ENCODE measurements at places on chromosomes 6 and 20.

DNA sequence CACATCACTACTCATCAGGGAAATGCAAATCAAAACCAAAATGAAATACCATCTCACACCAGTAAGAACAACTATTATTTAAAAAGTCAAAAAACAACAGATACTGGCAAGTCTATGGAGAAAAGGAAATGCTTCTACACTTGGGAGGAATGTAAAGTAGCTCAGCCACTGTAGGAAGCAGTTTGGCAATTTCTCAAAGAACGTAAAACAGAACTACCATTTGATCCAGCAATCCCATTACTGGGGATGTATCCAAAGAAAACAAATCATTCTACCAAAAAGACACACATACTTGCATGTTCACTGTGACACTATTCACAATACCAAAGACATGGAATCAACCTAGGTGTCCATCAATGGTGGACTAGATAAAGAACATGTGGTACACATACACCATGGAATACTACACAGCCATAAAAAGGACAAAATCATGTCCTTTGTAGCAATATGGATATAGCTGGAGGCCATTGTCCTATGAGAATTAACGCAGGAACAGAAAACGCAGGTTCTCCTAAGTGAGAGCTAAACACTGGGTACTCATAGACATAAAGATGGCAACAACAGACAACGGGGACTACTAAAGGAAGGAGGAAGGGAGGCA lies 260.4 kb downstream of the RNGTT start:
- no peak for DNase-seq

GRCh38 chr20:14113416-14113815 lies 118.1 kb downstream of the MACROD2 start:
- peak; percentile 29 for DNase-seq

- no peak for DNase-seq
These were observed 44.3 kb upstream of the SLC4A11 start for GRCh38 chr20:3283222-3283820.

DNA sequence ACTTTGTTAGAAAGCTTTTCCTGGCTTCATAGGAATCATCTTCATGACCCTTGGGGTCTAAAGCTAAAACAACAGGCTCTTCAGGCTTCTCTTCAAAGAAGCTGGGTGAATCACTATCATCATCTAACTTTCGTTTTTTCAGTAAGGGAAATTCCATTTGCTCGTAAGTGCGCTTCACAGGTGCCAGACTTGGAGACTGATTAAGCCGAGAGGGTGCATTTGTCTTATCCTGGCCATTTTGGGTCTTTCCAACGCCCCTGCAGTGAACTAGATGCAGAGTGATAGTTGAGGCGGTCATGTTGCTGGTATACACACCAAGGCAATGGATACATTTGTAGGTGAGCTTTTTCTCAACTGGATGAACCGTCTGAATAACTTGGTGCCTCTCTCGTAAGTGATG lies 38.8 kb downstream of the ADNP start:
- DNase-seq: no peak

GRCh38 chr6:142926494-142927270 lies 18.3 kb downstream of the HIVEP2 start:
- DNase-seq: peak; percentile 46

- no peak for DNase-seq
These were observed 124.9 kb downstream of the UTRN start for GRCh38 chr6:144410059-144410458.

GRCh38 chr6:47321577-47321976 lies 11.9 kb upstream of the TNFRSF21 start:
- no peak for DNase-seq

GRCh38 chr6:64969139-64969538 lies 737.9 kb downstream of the EYS start:
- DNase-seq: no peak

Data from cerebellar cortex (tissue), 1 donor.